ENCODE measurements at places on chromosomes 4 and X. TPM values are rescaled to one million over a fixed set of nuclear protein-coding genes. Genes with fewer than 3 reads are reported as not detected.

Gene SMIM43
- not detected for total RNA-seq

Gene EPHA5
- not detected for total RNA-seq

Gene GPRASP1
- 1.7 TPM for total RNA-seq

Gene TMSB15B
- total RNA-seq, result 12.9 TPM

Gene IL2RG
- total RNA-seq, result 164 TPM

Gene PDE5A
- 0.80 TPM for total RNA-seq

Gene LONRF3
- 4.5 TPM for total RNA-seq

Gene TRIML1
- not detected for total RNA-seq

Gene TRAM1L1
- total RNA-seq, result not detected

Gene PAGE4
- not detected for total RNA-seq

Gene TLR10
- 0.27 TPM for total RNA-seq

Gene LNX1
- not detected for total RNA-seq

Gene TECRL
- total RNA-seq, result not detected

Gene ADRA2C
- not detected for total RNA-seq

Gene P2RY8
- 18.9 TPM for total RNA-seq

Gene LUZP4
- total RNA-seq, result not detected

Gene PPP4R3C
- total RNA-seq, result not detected

Gene CSAG3
- not detected for total RNA-seq

Gene ALAS2
- not detected for total RNA-seq

Gene CYBB
- total RNA-seq, result 0.06 TPM

Gene NXF2B
- total RNA-seq, result not detected

Gene CLCN4
- total RNA-seq, result not detected

Gene RTL9
- 0.04 TPM for total RNA-seq

Gene AKAP4
- not detected for total RNA-seq

Gene USP11
- 22.2 TPM for total RNA-seq

Gene CPLX1
- 0.11 TPM for total RNA-seq

Gene LRCH2
- total RNA-seq, result not detected

Gene FATE1
- total RNA-seq, result not detected

Gene SATL1
- total RNA-seq, result not detected

Gene SSX1
- total RNA-seq, result not detected

Gene SPANXB1
- not detected for total RNA-seq

Data from activated naive CD4-positive, alpha-beta T cell treated with anti-CD3 and anti-CD28 coated beads, Interleukin-2, amount 50 U/mL, for 72 hours (primary cell).